ENCODE measurements at places on chromosomes 3 and 15. TPM values are rescaled to one million over a fixed set of nuclear protein-coding genes. Genes with fewer than 3 reads are reported as not detected.

GRCh38 chr15:42021593-42021992 is 751 bp upstream of the PLA2G4E start:
- H3K27ac ChIP-seq: no peak overlapping the region
- no peaks in the 10 kb centered on the region for H3K27me3 ChIP-seq
- H3K4me1 ChIP-seq: no peaks in the 10 kb centered on the region
- no peaks in the 10 kb centered on the region for H3K36me3 ChIP-seq

GRCh38 chr15:32739522-32740063 is 21.8 kb downstream of the GREM1 start:
- no peaks in the 10 kb centered on the region for H3K4me1 ChIP-seq
- H3K27ac ChIP-seq: no peak overlapping the region
- DNase-seq: no peak
- no peaks in the 10 kb centered on the region for H3K27me3 ChIP-seq
- no peaks in the 10 kb centered on the region for H3K36me3 ChIP-seq

- H3K27me3 ChIP-seq: no peaks in the 10 kb centered on the region
- H3K27ac ChIP-seq: no peak overlapping the region
- no peaks in the 10 kb centered on the region for H3K36me3 ChIP-seq
- no peaks in the 10 kb centered on the region for H3K4me1 ChIP-seq
- DNase-seq: no peak
These were observed 179.4 kb downstream of the CDIN1 start for GRCh38 chr15:36758800-36759199.

GRCh38 chr3:64340641-64341101 is 115.4 kb upstream of the PRICKLE2 start:
- H3K27me3 ChIP-seq: no peaks in the 10 kb centered on the region
- no peak overlapping the region for H3K27ac ChIP-seq

GRCh38 chr3:157130467-157131251 is 29.3 kb downstream of the CCNL1 start:
- H3K4me1 ChIP-seq: peaks cover 49% of the 10 kb centered on the region
- peak; percentile 84 for DNase-seq
- no peak overlapping the region for H3K4me3 ChIP-seq
- peak overlapping the region; percentile 82 for H3K27ac ChIP-seq

The CYP8B1 gene
- not detected for total RNA-seq

The P2RY14 gene
- total RNA-seq: 7.2 TPM

DNA sequence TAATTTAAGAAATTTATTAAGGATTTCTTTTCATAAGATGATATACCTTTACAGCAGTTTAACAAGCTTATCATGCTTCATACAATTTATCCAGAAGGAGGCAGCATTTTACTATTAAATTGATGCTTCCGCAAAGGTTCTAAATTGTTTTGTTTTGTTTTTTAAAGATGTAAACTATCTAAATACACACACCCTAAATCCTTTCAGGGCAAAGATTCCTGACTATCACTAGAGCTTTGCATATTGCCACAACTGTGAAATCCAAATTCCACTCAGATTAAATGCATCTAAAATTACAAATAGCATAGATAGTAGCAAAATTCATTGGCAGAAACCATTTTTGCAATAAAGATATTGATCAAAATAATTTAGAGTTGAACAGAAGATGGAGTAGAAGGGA is 44.5 kb upstream of the CCNL1 start:
- H3K4me1 ChIP-seq: no peaks in the 10 kb centered on the region
- H3K36me3 ChIP-seq: no peaks in the 10 kb centered on the region
- no peak overlapping the region for H3K4me3 ChIP-seq
- DNase-seq: no peak
- H3K27me3 ChIP-seq: no peaks in the 10 kb centered on the region
- no peak overlapping the region for H3K27ac ChIP-seq

The SLC35G2 gene
- 7.8 TPM for total RNA-seq

The MEX3B gene
- total RNA-seq: 1.9 TPM

The SLC28A1 gene
- total RNA-seq: not detected

- no peak overlapping the region for H3K4me3 ChIP-seq
- no peaks in the 10 kb centered on the region for H3K4me1 ChIP-seq
- no peak for DNase-seq
- H3K27ac ChIP-seq: no peak overlapping the region
- no peaks in the 10 kb centered on the region for H3K27me3 ChIP-seq
These were observed 83.6 kb downstream of the CLSTN2 start for GRCh38 chr3:140018556-140018955.

DNA sequence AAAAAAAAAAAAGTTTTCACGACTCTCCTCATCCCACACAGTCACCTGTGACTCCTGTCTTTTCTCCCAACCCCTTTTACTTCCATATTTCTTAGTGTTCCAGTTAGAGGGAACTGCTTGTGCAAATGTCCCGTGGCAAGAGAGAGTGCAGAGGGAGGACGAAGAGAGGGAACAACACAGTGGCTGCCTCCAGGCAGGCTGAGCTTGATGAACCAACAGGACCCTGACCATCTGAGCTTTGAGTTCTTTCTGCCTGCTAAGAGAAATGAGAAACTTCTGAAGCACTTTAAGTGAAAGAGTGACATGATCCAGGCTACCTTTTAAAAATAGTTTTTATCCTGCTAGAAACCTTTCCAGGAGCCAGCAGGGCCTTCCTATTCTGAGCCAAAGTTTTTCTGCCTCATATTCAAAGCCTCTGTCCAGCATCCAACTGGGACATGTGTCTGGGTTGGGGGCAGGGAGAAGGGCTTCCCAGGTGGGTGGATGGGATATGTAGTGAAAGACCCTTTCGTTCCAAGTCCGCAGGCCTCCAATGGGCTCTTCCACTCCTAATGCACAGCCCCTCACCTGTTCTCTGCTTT is 239.9 kb downstream of the OPA1 start:
- H3K27me3 ChIP-seq: no peaks in the 10 kb centered on the region
- no peak for DNase-seq
- no peak overlapping the region for H3K27ac ChIP-seq

GRCh38 chr3:189507856-189508255 is 123.3 kb upstream of the TP63 start:
- H3K36me3 ChIP-seq: no peaks in the 10 kb centered on the region
- H3K27me3 ChIP-seq: no peaks in the 10 kb centered on the region
- no peaks in the 10 kb centered on the region for H3K4me1 ChIP-seq
- H3K4me3 ChIP-seq: no peak overlapping the region

GRCh38 chr15:81170511-81170910 is 26.2 kb upstream of the IL16 start:
- H3K4me1 ChIP-seq: peaks cover 13% of the 10 kb centered on the region
- DNase-seq: no peak
- no peaks in the 10 kb centered on the region for H3K36me3 ChIP-seq
- H3K27me3 ChIP-seq: no peaks in the 10 kb centered on the region
- H3K27ac ChIP-seq: no peak overlapping the region

The LPCAT4 gene
- 31.5 TPM for total RNA-seq

DNA sequence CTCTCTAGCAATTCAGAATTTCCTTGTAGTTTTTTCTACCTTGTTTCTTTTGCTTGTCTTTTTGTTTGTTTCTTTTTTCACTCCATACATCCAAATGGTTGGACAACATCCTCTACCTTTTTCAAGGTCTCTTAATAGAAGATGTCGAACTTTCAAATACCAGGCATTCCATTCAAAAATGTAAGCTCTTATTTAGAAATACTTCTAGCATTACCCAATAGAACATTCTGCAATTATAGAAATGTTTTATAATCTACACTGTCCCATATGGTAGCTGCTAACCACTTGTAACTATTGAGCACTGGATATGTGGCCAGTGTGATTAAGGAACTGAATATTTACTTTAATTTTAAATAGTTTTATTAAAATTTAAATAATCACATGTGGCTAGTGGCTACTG is 196.2 kb upstream of the MRPL3 start:
- no peaks in the 10 kb centered on the region for H3K36me3 ChIP-seq
- H3K4me3 ChIP-seq: no peak overlapping the region
- no peaks in the 10 kb centered on the region for H3K27me3 ChIP-seq
- DNase-seq: no peak
- no peak overlapping the region for H3K27ac ChIP-seq
- no peaks in the 10 kb centered on the region for H3K4me1 ChIP-seq

The ADAMTS9 gene
- 30.1 TPM for total RNA-seq

DNA sequence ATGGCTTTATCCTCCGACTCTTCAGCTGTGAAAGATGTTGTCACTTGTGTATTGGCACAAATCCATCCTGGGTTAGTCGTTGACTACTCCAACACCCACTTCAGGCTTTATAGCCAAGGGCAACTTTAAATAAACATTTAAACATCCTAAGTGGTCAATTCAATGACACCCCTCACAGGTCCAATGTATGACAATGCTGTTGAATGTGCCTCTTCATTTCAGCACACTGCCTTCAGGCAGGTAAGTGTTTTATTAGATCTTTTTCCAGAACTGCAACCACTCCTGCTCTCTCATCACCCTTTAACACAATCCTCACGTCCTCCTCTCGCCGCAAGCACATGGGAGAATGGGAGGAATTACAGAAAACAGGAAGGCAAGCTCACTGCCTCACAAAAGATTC is 30.3 kb downstream of the IL12A start:
- no peak overlapping the region for H3K27ac ChIP-seq
- no peak for DNase-seq
- H3K4me1 ChIP-seq: no peaks in the 10 kb centered on the region
- no peaks in the 10 kb centered on the region for H3K27me3 ChIP-seq
- no peaks in the 10 kb centered on the region for H3K36me3 ChIP-seq

DNA sequence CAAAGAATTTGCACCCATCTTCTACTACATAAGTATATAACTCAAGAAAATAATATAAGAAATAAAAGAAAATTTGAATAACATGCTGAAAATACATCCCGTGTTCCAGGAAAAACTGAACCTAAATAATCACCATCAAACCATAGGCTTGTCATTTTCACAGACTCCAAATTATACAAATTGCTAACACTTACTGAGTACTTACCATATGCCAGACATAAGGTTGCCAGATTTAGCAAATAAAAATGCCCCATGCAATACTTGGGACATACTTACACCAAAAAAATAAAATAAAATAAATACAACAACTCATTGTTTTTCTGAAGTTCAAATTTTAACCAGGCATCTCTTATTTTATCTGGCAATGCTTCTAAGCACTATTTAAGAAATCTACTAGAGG is 760.4 kb upstream of the SEMA6D start:
- no peaks in the 10 kb centered on the region for H3K4me1 ChIP-seq
- no peak for DNase-seq
- H3K36me3 ChIP-seq: no peaks in the 10 kb centered on the region
- H3K27me3 ChIP-seq: no peaks in the 10 kb centered on the region
- H3K4me3 ChIP-seq: no peak overlapping the region

The SCN11A gene
- 0.14 TPM for total RNA-seq

The HESX1 gene
- total RNA-seq: 1.2 TPM

The LMAN1L gene
- total RNA-seq: not detected

GRCh38 chr15:89017370-89018066 is 70.7 kb upstream of the ABHD2 start:
- H3K4me3 ChIP-seq: peak overlapping the region; percentile 21

DNA sequence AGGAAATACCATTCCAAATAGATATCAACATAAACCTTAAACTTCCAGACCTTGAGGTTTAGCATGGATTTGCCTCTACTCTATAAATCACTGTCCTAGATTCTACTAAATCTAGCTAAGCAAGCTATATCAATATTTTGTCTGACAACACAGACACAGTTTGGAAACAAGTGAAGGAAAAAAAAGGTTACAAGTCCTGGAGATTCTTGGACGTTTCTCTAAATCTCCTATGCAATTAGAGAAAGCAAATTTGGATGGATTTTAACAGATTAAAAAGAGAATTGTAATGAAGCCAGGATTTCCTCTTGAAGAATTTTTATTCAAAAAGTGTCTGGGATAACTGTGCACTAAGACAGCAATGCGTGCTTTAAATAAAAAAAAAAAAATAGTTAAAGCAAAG is 441.1 kb upstream of the DPH6 start:
- no peaks in the 10 kb centered on the region for H3K27me3 ChIP-seq
- H3K36me3 ChIP-seq: no peaks in the 10 kb centered on the region
- no peak for DNase-seq
- H3K4me1 ChIP-seq: peaks cover 4% of the 10 kb centered on the region
- no peak overlapping the region for H3K27ac ChIP-seq

The AP3S2 gene
- total RNA-seq: 32.1 TPM

GRCh38 chr3:171054921-171055320 is 28.4 kb upstream of the SLC2A2 start:
- H3K4me3 ChIP-seq: no peak overlapping the region
- H3K27me3 ChIP-seq: no peaks in the 10 kb centered on the region
- no peak for DNase-seq
- H3K36me3 ChIP-seq: no peaks in the 10 kb centered on the region

DNA sequence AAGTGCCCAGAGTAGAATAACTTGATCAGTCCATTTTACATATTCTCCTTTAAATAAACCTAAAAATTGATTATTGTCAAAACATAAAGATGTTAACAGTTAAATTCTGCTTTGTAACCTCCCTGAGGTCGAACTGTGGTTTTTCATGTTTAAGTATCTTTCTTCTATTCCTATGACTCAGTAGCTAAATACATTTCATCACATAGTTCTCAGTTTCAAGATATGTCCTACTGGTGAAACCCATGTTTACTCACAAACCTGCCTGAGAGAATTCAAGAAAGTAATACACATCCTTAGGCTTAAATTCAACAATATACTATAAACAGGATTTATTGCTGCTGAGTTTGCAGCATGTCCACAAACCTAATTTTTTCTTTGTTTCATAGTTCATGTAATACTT is 692.9 kb downstream of the ZPLD1 start:
- H3K4me1 ChIP-seq: no peaks in the 10 kb centered on the region
- no peaks in the 10 kb centered on the region for H3K27me3 ChIP-seq
- no peaks in the 10 kb centered on the region for H3K36me3 ChIP-seq
- no peak for DNase-seq
- no peak overlapping the region for H3K27ac ChIP-seq
- H3K4me3 ChIP-seq: no peak overlapping the region

The DIS3L gene
- total RNA-seq: 27.1 TPM

DNA sequence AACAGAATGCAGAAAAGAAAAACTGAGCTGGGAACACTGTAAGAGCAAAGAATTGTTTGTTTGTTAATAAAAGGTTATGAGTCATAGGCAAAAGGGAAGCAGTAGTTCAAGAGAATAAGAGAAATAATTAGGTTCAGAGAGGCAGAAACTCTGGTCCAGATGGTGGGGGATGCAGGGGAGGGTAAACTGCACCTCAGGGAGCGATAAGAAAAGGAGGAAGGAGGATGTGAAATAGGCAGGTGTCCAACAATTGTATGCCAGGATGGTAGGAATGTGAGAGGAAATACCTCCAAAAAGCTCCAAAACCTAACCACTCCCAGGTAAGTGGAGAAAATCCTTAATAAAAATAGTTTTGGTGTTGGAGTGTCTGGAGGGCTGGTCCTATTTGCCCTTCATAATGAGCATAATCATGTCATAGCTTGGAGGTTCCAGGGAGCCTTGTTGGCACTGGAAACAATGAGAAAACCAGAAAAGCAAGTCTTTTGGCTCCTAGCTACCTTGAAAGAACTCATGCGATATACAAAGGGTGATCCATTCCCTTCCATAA is 405.4 kb upstream of the TBL1XR1 start:
- H3K4me1 ChIP-seq: peaks cover 41% of the 10 kb centered on the region
- peak overlapping the region; percentile 15 for H3K27ac ChIP-seq
- H3K27me3 ChIP-seq: no peaks in the 10 kb centered on the region

GRCh38 chr3:189349772-189350171 is 178.0 kb downstream of the TPRG1 start:
- no peak overlapping the region for H3K27ac ChIP-seq
- peaks cover 4% of the 10 kb centered on the region for H3K4me1 ChIP-seq
- no peaks in the 10 kb centered on the region for H3K36me3 ChIP-seq
- no peak overlapping the region for H3K4me3 ChIP-seq
- DNase-seq: no peak

Data from upper lobe of right lung (tissue), 1 donor.